Myocyte (in vitro differentiated cells): ENCODE measurements at places on chromosomes 1 and 21. TPM values are rescaled to one million over a fixed set of nuclear protein-coding genes. Genes with fewer than 3 reads are reported as not detected.

DNA sequence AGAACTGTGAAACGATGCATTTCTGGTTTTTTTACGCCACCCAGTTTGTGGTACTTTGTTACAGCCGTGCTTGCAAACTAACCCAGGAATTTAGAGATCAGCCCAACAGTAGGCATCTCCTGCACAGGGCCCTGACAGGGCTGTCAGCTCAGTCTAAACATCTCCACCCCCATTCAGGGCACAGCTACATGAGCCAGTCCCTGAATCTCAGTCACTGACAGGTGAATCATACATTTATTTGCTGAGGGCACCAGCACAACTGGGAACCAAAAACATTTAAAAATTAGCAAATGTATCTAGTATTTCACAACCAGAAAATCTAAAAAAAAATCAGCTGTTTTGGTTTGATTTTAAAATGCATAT lies 30.7 kb downstream of the PRDX6 start:
- DNase-seq, result no peak

TNFSF4 gene
- total RNA-seq, result 4.3 and 8.7 TPM in 2 replicates

CD1B gene
- total RNA-seq, result not detected in 2 replicates

B3GALT2 gene
- total RNA-seq, result 9.9 and 16.8 TPM in 2 replicates

DNA sequence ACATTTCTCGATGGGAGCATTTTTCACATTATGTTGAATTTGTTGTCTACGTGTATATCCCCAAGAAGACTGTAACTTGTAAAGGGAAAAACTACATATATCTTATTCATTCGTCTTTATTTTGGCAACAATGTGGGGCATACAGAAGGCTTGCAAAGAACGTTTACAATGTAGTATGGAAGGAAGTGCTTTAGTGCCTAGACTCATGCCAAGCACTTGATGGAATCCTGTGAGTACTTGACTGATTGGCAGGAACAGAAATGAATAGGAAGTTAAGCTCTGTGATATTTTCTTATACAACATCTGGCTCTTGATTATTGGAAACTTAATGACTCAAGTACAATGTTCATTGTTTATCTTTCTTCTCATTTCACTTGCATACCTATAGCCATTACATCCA lies 284.4 kb downstream of the LRRC7 start:
- DNase-seq, result no peak

OR10X1 gene
- total RNA-seq, result not detected in 2 replicates

DNA sequence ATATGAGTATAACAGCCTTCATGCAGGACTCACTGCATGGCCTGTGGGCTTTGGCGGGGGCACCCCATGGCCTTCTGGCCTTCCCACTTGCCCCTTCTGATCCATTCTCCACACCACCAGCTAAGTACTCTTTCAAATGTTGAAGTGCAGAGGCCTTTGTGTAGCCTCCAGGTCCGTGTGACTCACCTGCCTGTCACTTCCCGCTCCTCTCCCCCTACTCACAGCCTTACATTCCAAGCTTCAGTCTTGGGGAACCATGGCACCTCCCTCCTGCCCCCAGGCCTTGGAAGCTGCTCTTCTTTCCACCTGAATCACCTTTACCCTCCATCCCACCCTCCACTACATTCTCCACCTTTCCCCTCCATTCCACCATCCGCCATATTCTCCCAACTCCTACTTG lies 69.6 kb downstream of the PGM1 start:
- DNase-seq, result peak; percentile 10

GRCh38 chr1:87136607-87137341 lies 191.9 kb upstream of the LMO4 start:
- DNase-seq, result no peak

GRCh38 chr1:8603220-8603616 lies 214.2 kb downstream of the RERE start:
- DNase-seq, result no peak

- DNase-seq, result no peak
Measured at GRCh38 chr21:26115305-26115704, 55.3 kb downstream of the APP start.

GRCh38 chr1:1371746-1372711 lies 3.0 kb downstream of the AURKAIP1 start:
- DNase-seq, result peak; percentile 80

GRCh38 chr21:31136891-31137290 lies 98.6 kb upstream of the KRTAP19-8 start:
- DNase-seq, result no peak

PTGFR gene
- total RNA-seq, result 15.9 and 18.5 TPM in 2 replicates

DNA sequence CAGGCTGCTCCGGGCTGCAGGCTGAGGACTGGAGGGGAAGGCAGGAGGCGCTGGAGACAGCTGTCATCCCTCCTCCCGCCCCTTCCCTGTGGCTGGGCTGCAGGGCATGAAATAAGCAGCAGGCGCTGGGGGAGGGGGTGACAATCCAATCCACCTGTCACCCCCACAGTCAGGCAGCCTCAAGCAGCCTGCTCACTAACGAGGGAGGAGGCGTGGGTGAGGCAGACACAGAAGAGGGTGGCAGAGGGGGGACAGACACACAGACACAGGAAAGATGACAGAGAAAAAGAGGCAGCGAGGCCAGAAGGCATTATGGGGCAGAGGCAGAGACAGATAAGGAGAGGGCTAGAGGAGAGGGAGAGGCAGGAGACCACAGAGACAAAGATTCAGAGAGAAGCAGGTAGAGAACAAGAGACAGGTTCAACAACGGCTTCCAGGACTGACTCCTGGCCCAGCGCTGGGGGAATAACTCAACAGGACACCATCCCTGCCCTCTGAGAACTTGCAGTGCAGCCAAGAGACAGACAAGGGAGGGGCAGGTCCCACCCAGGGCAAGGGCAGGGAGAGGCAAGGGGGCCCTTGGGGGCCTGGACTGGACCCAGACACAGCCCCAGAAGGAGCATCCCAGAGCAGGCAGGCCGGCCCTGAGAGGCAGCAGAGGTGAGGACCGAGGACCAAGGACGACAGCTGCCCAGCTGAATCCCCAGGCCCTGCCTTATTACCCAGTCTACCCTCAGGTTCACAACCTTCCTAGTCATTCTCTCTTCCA lies 11.2 kb downstream of the MEF2D start:
- DNase-seq, result peak; percentile 97

- DNase-seq, result no peak
Measured at GRCh38 chr1:65420590-65421350, at the start of the genes LEPR and LEPROT. LEPR (plus strand) TSS chr1:65420668; CDS start chr1:65565566, 144,898 bp downstream. LEPROT (plus strand) TSS chr1:65420668; CDS start chr1:65420725, 57 bp downstream.

HMCN1 gene
- total RNA-seq, result 0.05 and 2.2 TPM in 2 replicates
